ENCODE measurements at places on chromosomes 1 and 21. TPM values are rescaled to one million over a fixed set of nuclear protein-coding genes. Genes with fewer than 3 reads are reported as not detected.

SPRR5 gene
- total RNA-seq: not detected

FAM110D gene
- not detected for total RNA-seq

TBX19 gene
- 1.6 TPM for total RNA-seq

COL16A1 gene
- total RNA-seq: 49.1 TPM

IGFN1 gene
- 0.05 TPM for total RNA-seq

THEM5 gene
- not detected for total RNA-seq

MOB3C gene
- 5.8 TPM for total RNA-seq

CELA3A gene
- total RNA-seq: not detected

AIRE gene
- total RNA-seq: not detected

STIL gene
- total RNA-seq: 8.8 TPM

GALE gene
- 112 TPM for total RNA-seq

GBP2 gene
- total RNA-seq: 2.2 TPM

MIXL1 gene
- not detected for total RNA-seq

SRSF11 gene
- total RNA-seq: 209 TPM

LIN28A gene
- total RNA-seq: not detected

CSF3R gene
- total RNA-seq: not detected

SELL gene
- total RNA-seq: not detected

THRAP3 gene
- 116 TPM for total RNA-seq

ELAPOR1 gene
- total RNA-seq: 0.58 TPM

UMODL1 gene
- total RNA-seq: not detected

C8A gene
- not detected for total RNA-seq

NKAIN1 gene
- 0.12 TPM for total RNA-seq

ACKR1 gene
- 47.6 TPM for total RNA-seq

FGR gene
- not detected for total RNA-seq

STUM gene
- total RNA-seq: 0.56 TPM

HSPA13 gene
- total RNA-seq: 97.5 TPM

SLC37A1 gene
- total RNA-seq: 7.6 TPM

SAMD13 gene
- total RNA-seq: 1.2 TPM

EMC1 gene
- 77.2 TPM for total RNA-seq

SLC30A2 gene
- total RNA-seq: not detected

STX12 gene
- 34.6 TPM for total RNA-seq
